RWPE1 (cell line): ENCODE measurements at places on chromosomes 11 and 22.

DNA sequence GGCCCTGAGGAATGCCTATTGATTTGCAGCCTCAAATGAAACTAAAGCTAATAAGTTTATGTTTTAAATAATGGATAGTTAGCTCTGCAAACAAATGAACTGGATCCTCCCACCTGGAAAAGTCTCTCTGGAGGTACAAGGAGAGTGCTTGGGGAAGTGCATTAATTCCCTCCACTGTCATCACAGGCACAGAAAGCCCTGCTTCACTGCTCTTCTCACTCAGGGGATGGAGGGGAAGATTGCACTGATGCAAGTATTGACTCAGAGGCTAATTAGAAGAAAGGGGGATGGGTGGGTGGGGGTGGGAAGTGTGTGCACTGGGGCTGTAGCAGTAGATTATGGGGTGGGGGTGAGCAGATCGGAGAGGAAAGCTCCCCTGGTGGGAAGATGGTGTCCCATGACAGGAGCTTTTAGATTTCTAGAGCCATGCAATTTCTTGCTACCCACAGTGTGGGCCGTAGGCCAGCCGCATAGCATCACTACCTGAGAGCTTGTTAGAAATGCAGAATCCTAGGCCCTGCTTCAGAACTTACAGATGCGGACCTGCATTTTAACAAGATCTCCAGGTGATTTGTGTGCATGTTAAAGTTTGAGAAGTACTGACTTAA lies 163.9 kb downstream of the HIPK3 start:
- DNase-seq, result no peak

DNA sequence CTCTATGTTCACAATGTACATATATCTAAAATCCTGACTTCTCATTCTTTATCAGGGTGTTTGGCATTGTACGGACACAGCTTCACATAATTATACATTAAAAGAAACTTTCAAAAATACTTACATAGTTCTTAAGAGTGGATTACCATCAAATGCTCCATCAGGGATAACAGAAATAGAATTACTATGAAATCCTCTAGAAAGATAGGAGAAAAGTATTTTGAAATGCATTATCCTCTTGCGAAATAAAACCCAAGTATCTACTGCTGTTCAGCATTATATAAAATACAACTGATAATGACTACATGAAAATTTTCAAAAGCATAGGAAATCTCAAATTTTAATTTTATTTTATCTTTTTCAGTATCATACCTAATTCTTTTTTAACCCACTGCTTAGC lies 17.8 kb upstream of the CCDC34 start:
- DNase-seq, result no peak

DNA sequence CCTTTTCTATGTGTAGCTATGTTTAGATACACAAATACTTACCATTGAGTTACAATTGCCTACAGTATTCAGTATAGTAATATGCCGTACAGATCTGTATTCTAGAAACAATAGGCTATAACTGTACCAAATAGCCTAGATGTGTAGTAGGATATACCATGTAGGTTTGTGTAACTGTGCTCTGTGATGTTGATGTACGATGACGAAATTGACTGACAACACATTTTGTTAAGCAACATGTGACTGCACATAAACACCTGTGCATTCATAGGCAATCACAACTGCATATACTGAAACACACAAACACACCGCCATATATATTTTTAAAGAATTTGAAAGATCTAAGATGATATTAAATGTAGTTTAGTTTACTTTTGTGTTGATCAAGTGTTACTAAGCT lies 60.4 kb downstream of the TEAD1 start:
- DNase-seq, result no peak

GRCh38 chr11:118524757-118525470 lies 2.4 kb upstream of the TTC36 start:
- DNase-seq, result no peak

GRCh38 chr11:113277907-113278306 lies 36.5 kb upstream of the TTC12 start:
- DNase-seq, result no peak

GRCh38 chr11:111352231-111352746 lies 26.8 kb downstream of the POU2AF1 start:
- DNase-seq, result no peak

DNA sequence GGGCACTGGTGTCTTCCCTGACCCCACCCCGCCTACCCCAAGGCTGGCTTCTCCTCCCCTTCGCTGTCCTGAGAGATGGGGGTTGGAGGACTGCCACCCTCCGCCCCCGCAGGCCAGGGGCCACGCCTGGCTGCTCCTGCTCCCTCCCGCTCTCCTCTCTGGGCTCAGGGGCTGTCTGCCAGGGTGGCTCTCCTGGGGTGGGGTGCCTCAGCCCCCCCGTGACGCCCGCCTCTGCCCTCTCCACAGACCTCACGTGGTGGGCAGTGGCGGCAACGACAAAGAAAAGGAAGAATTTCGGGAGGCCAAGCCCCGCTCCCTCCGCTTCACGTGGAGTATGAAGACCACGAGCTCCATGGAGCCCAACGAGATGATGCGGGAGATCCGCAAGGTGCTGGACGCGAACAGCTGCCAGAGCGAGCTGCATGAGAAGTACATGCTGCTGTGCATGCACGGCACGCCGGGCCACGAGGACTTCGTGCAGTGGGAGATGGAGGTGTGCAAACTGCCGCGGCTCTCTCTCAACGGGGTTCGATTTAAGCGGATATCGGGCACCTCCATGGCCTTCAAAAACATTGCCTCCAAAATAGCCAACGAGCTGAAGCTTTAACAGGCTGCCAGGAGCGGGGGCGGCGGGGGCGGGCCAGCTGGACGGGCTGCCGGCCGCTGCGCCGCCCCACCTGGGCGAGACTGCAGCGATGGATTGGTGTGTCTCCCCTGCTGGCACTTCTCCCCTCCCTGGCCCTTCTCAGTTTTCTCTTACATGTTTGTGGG lies 8.1 kb downstream of the RCOR2 start:
- DNase-seq, result no peak

- no peak for DNase-seq
Observed at GRCh38 chr11:67308031-67308866, 4.9 kb downstream of the SSH3 start.

DNA sequence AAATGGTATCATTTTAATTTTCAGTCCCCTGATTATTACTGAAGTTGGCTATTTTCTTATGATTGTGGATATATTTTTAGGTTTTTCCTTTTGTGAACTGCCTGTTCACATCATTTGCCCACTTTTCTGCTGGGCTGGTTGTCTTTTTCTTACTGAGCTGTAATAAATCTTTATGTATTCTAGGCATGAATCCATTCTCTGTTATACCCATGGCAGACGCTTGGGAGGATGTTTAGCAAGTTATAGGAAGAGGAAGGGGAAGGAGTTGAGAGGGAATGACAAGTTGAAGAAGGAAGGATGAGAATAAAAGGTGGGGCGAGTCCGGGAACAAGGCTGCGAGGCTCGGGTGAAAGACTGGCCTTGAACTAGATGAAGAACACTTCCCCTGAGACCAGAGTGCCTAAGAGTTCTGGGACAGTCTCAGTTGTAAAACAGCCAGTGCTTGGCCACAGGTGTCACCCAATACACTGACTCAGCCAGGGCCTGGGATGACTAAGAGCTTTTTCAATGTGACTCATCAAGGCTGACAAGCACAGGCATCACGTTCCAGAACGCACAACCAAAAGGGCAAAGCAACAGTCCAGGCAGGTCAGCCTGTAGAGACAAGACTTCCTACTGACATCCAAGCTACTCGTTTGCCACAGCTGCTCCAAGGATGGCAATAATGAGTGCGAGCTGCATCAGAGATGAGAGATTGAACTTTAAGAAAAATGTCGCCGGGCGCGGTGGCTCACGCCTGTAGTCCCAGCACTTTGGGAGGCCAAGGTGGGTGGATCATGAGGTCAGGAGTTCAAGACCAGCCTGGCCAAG lies 35.2 kb downstream of the LRFN4 start:
- DNase-seq, result peak; percentile 95

GRCh38 chr11:107140983-107141382 lies 122.7 kb upstream of the GUCY1A2 start:
- DNase-seq, result no peak

DNA sequence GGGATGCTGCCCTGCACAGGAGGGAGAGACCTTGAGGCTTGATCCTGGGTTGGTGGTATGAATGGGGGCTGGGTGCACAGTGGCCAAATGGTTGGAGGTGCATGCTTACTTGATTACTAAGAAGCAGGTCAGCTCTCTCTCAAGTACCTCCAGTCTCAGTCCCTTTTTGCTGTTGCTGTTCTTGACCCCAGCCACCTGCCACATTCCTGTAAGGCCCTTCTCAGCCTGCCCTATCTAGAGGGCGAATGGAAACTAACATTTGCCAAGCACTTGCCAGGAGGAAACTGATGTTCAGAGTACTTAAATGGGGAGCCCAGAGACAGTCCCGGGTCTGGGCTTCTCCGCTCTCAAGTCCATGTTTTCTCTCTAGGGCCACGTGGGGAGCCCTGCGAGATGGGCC lies 39.9 kb downstream of the CABIN1 start:
- DNase-seq, result no peak

DNA sequence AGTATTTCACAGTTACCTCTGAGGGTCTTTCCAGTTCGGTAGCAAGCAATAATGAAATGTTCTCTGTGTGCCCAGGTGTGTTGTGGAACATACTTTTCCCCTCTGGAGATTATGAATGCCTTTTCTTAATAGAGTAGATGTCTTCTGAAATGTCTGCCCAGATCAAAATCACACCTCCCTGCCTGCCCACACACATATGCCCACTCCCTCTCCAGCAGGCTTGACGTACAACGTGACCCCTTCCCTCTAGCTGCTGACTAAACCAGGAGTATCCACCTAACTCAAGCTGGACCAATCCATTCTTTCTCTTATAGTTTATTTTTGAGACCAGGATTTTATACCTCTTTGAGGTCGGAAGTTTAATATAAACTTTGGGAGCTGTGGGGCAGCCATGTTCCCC lies 48.7 kb downstream of the ME3 start:
- no peak for DNase-seq

DNA sequence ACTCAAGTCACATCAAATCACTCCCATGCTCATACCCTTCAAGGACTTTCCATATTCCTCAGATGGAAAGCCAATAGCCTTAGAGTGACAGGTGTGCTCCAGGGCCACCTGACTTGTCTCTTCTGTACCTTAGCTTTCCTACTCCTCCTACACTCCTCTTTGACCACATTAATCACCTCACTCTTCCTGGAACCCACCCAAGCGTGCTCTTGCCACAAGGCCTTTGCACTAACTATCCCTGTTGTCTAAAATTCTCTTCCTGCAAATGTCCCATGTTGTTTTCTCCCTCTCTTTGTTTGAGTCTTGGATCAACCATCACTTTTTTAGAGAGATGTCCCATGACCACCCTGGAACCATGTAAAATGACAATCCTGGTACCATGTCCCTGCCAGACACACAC lies 244.1 kb downstream of the AASDHPPT start:
- DNase-seq, result no peak

- peak; percentile 1 for DNase-seq
Observed at GRCh38 chr11:84780689-84781293, 846.4 kb downstream of the DLG2 start.

DNA sequence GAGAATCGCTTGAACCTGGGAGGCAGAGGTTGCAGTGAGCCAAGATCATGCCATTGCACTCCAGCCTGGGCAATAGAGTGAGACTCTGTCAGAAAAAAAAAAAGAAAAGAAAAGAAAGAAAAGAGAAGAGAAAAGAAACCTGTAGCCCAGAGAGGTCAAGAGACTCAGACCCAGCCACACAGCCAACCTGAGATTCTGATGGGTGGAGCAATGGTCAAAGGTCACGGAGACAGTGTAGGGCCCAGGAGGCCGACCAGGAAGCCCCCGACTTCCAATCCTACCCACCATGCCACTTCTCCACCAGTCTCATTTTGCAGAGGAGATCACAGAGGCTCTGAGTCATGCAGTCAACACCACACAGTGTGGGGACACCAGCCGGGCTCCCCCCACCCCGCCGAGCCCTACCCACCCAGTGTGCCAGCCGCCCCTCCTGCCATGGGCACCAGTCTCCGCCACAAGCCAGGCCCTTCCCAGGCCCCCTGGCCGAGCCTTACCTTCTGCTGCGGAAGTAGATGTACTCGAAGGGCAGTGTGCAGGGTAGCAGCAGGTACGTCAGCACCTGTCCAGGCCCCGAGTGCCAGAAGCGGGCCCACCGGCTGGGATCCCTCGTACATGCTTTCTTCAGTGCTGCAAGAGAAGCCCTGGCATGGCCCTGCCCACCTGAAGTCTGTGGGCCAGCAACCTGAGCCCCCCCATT lies 7.9 kb downstream of the PNPLA5 start:
- DNase-seq, result no peak

DNA sequence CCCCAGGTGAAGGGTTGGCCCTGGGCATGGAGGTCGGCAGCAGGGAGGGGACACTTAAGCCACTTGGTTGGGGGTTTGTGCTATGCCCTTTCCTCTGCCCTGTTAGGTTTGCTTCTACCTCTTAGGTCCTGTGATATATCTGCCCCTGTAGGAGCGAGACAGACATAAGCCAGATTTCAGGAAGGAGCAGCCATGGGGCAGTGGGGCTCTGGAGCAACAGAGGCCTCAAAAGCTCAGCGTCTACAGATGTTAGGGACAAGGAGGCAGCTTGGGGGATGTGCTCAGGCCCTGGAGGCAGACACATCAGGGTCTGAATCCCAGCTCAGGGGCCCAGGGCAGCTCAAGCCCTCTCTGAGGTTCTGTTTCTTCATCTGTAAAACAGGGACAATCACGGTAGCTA lies 27.2 kb upstream of the KCNQ1OT1 start:
- DNase-seq, result no peak

DNA sequence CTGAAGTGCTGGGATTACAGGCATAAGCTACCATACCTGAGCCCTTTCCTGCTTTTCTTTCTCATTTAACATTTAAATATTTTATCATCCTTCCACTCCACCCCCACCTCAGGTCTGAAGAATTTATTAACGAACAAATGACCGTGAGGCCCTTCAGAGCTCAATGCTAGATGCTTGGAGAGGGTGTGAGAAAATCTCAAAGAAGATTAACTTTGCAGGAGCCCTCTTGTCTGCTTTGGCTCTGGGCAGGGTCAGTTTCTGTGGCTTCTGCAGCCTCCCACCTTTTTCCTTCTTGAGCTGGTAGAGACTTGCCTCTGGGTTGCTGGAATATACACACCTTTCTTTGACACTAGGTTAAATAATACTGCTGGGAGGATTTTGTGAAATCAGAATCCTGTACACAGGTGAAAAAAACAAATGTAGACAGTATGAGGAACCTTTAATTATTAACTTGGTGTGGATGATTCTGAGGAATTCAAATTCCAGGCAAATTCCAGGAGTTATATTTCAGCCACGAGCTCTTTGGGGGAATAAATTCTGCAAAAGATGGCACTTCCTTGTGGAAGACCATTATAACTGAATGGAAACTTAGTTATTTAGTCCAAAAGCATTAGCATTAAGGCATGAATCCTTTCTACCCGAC lies 3.4 kb upstream of the ZBTB44 start:
- no peak for DNase-seq

GRCh38 chr11:58745705-58746364 lies 14.1 kb upstream of the GLYAT start:
- no peak for DNase-seq

DNA sequence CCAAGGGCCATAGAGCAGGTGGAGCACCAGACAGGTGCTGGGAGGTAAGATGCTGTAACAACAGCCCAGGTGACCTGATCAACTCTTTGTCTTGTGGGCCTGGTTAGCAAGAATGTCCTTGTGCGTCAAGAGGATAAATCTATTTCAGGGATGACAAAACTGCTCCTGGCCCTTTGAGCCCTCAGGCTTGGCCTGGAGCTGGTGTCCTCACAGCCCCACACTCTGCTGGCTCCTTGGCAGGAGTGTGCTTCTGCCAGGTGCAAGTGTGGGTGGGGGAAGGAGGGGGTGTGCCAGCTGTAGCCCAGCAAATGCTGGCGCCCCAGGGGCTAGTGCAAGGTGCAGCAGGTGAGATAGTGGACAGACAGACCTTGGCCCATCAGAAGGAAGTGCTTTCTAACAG lies 19.5 kb downstream of the AMPD3 start:
- DNase-seq, result no peak
